ENCODE measurements at places on chromosomes 6 and 20.

DNA sequence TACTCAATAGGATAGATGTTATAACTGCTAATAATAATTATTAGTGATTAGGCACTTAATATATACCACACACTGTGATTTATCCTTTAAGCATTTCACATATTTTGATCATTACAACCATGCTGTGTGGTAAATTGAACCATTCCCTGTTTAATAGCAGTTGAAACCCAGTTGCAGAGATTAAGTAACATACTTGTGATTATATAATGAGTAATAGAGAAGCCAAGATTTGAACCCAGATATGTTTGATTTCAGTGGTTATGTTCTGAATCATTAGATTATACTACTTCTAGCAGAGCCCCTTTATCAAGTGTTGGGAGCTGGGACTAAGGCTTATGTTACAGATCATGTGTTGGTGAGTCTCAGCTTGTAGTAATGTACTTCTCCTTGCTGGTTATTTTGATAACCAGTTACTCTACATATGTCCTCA lies 44.1 kb downstream of the STK4 start:
- no peak for DNase-seq

DNA sequence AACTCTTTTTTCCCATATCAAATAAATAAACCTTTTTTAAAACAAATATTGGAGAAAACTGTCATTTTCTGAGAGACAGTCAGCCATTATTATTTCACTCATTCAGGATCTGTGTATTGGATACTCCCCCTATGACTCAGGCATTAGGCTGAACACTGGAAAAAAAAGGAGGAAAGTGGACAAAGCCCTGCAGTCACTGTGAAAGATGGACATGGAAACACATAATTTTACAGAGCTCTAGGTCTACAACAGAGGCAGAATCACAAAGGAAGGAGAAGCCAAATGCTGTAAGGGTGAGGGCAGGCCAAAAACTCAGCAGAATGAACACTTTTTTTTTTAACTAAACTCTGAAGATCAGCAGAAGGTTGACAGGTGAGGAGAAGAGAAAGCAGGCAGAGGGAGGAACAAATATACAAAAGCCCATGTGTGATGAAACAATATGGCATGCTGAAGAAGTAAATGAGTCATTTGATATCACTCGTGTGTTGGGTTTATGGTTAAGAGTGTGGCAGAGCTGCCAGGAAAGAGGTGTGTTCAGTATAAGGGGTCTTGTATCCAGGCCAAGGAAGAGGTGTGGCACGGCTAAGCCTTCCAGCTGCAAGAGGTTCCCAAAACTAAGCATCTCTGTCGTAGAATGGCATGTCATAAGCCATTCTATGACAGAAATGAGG lies 39.1 kb downstream of the EPB41L2 start:
- DNase-seq: no peak

DNA sequence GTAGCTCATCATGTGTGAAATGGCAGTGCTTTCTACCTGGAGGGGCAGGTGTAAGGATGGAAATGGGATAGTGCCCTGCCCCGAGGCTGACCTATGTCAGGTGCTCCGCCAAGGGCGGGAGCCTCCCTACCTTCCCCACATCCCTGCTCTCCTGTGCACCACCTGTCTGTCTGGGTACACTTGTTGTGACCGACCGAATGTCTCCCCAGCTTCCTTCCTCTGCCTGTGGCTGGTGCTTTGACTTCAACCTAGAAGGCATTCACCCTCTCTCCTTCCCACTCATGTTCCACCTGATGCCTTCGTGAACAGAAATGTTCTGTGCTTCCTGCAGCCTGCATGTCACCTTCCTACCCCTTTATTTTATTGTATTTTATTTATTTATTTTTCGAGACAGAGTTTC lies 114.8 kb downstream of the SCML4 start:
- DNase-seq: no peak

DNA sequence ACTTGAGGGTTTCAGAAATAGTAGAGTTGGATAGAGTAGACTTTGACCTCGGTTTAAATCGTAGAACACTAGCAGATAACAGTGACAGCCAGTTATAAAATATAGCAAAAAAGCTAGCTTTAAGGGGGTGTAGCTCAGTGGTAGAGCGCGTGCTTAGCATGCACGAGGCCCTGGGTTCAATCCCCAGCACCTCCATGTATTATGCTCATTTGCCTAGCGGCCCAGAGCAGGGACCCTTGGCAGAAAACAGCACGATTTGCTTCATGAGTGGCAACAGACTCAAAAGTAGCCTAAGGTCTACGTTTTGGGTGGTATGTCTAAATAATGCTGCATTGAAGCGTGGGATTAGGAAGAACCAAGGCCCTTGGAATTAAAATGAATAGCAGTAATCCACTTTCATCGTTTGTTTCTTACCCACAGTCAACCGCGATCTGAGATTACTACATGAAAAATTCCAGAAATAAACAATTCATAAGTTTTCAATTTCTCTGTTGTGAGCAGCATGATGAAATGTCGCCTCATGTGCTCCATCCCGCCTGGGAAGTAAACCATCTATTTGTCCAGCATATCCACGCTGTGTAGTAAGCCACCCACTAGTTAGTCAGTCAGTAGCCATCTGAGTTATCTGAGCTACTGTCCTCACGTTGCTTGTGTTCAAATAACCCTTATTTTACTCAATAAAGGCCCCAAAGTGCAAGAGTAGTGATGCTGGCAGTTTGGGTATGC lies 184.9 kb downstream of the GPX5 start:
- no peak for DNase-seq

DNA sequence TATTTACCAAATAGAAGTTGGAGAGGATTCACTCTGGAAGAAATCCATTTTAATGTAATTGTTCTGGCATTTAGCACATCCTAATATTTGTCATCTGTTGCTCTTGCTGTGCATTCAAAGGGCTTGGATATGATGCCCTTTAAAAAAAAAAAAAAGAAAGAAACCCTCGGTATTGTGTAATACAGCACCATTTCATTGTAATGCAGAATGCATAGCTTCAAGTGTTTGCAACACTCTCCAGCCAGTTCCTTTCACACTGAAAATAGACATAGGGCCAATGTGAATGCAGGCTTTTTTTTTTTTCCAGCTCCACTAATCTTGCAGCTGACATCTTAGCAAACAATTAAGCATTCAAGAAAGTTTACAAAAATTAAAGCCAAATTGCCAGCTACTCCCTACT lies 197.4 kb upstream of the POU3F2 start:
- DNase-seq: no peak

GRCh38 chr20:58092871-58093270 lies 135.6 kb downstream of the ANKRD60 start:
- DNase-seq: no peak

GRCh38 chr6:126600258-126600916 lies 260.5 kb downstream of the CENPW start:
- DNase-seq: no peak

GRCh38 chr6:132246632-132247270 lies 154.5 kb downstream of the MOXD1 start:
- DNase-seq: no peak

- no peak for DNase-seq
Measured at GRCh38 chr20:10543480-10543879, 108.4 kb downstream of the SLX4IP start.

- DNase-seq: no peak
Measured at GRCh38 chr6:21634582-21634981, 41.0 kb downstream of the SOX4 start.

DNA sequence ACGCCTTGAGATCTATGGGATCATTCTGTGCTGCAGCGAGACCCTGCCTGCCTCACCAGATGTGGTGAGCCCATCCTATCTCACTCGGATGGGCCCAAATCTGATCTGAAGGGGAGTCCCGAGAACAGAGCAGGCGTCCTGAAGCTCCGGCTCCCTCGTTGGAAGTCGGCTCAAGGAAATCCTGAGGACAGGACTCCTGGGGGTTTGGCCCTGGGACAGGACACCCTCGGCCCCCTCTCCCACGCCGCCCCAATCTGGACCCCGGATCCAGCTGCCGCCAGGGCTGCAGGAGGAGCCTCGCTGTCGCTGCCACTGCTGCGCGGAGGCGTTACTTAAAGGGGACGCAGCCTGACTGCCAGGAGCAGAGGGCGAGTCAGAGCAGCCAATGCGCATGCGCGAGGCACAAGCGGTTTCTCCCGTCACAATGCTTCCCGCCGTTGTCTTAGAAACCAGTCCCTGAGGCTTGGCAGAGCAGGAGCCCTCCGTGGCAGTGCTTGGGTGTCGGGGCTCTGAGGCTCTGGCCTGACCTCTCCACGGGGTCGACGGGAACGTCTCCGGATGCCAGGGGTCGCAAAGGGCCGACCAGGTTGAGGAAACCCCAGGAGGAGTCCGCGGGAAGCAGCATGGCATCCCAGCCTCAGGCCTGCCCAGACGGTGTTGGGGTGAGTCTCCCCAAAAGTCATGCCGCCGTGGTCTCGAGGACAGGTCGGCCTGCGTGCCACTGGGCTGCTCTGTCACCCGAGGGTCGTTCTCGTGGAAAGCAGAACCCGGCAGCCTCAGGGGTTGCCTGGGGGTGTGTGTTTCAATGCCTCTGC lies 1567.8 kb upstream of the DEFB115 start:
- DNase-seq: no peak

DNA sequence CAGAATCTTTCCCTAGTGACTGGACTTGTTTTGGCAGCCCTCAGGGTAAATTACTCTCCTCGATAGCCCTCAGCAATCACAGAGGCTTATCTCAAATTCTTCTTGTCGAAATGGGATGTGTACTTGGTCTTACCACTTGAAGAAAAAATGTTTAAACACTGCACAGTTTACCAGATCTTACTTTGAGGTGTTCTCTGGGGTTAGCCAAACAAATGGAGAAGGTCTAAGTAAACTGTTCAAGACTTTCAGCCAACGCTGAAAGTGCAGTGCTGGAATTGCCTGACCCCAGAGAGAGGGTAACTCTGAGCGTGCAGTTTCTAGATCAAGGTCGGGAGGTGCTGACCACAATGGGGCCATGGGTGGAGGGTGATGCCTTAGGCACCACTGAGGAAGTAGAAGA lies 39.2 kb downstream of the MYLIP start:
- DNase-seq: no peak

GRCh38 chr6:114377881-114378280 lies 35.1 kb upstream of the HS3ST5 start:
- DNase-seq: no peak

GRCh38 chr6:7341989-7342742 lies 29.2 kb upstream of the SSR1 start:
- DNase-seq: no peak

Measured in stimulated activated CD8-positive, alpha-beta memory T cell treated with anti-CD3 and anti-CD28 coated beads, Interleukin-15, amount 100 ng/mL, for 1 hour (primary cell).